ENCODE measurements at places on chromosomes 2 and 18.

DNA sequence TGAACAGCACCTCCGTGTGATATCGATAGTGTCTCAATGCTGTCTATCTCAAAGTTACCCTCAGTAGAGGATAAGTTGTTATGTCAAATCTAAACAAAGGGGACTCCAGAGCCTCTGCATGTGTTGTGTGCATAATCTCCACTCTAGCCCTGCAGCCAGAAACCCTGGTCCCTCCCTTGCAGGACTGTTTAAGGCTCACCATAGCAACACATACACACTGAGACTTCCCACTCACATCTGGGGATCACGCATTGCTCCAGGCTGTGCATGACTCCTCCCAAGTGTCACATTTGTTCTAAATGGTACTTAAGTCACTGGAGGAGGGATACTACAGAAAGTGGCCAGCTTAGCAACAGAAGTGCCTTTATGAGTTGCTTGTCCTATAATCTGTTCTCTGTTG lies 258.6 kb upstream of the CRIM1 start:
- DNase-seq: no peak

- no peak for DNase-seq
Observed at GRCh38 chr2:190589008-190589407, 54.5 kb upstream of the NEMP2 start.

DNA sequence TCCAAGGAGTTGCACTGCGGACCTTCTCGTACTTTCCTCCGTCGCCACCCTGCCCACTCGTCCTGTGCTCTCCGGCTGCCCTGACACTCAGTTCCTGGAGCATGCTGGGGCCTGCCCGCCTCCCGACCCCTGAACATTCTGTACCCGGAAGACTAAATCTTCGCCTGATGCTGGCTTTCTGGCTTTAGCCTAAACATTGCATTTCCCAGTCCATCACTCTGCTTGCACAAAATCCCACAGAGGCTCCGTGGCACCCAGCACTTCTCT lies 550 bp upstream of the SFXN5 start:
- no peak for DNase-seq

DNA sequence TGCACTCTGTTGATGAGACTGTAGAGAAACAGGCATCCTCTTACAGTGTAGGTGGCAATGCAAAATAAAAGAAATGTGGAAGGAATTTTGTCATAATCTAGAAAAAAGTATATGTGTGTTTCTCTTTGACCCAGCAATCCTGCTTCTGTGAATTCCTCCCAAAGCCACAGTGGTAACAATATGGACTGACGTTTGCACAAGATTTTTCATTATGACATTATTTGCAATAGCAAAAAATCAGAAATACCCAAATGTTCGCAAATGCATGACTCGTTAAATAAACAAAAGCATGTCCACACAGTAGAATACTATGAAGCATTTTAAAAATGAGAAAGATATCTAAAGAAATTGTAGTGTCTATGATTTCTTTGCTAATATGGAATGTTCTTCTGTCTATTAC lies 255.2 kb upstream of the NRP2 start:
- DNase-seq: no peak

GRCh38 chr2:54512663-54513362 lies 56.7 kb downstream of the SPTBN1 start:
- DNase-seq: no peak

- no peak for DNase-seq
Observed at GRCh38 chr2:127615511-127616166, 30.3 kb upstream of the GPR17 start.

All from stimulated activated CD8-positive, alpha-beta memory T cell treated with anti-CD3 and anti-CD28 coated beads, Interleukin-2, amount 100 ng/mL, for 1 hour (primary cell).